ENCODE measurements at places on chromosomes 16 and 17.

DNA sequence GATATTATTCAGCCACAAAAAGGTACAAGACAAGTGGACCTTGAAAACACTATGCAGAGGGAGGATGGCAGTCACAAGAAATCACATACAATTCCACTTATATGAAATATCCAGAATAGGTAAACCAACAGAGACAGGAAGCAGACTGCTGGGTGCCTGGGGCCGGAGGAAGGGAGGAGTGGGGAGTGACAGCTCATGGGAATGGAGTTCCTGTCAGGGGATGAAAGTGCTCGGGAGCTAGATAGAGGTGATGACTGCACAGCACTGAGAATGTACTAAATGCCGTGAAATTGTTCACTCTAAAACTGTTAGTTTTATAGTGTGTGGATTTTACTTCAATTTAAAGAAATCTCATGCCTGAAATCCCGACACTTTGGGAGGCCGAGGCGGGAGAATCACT, 74.2 kb upstream of the MED9 start:
- DNase-seq, result no peak

GRCh38 chr17:77131904-77132303, 8.9 kb upstream of the SEC14L1 start:
- DNase-seq, result no peak

DNA sequence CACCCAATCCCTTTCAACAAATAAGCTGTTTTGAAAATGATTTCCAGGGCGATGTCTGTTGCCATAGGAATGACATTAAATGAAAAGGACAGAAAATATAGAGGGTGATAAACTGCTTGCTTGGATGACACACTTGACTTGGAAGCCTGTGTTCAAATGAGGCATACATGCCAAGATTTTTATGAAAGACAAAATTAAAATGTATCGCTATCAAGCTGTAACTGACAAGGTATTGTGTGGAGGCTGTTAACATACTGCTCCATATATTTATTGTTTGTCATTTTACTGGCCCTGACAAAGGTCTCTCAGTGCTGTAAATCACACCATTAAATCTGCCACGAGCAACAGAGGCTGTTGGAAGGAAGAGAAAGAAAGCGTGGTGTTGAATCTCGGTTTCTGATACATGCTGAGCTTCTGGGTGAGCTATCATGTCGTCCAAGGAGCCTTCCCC, 456.2 kb upstream of the SALL1 start:
- peak; percentile 20 for DNase-seq

GRCh38 chr16:67509016-67509415, 19.6 kb upstream of the RIPOR1 start:
- DNase-seq, result no peak

GRCh38 chr16:57485091-57485915, 990 bp downstream of the DOK4 start:
- no peak for DNase-seq

GRCh38 chr16:53131363-53132071, 76.7 kb downstream of the CHD9 start:
- DNase-seq, result peak; percentile 38

DNA sequence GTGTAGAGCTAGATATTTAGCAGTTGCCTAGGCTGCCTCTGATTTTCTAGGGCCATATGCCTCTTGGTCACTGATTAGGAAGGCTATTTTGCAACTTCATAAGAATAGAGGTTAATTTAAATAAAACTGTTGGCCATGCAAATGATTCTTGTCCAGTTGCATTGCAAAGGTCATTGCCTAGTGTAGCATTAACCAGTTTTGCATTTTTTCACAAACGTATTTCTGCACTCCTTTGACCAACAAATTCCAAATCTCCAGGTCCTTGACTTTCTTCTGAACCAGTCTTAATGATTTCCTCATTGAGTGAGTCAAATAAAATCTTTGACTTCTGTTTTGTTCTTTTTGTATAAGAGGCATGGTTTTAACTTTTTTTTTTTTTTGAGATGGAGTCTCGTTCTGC, 33.5 kb downstream of the ERCC4 start:
- DNase-seq, result no peak
